ENCODE measurements at places on chromosomes 5 and 9.

DNA sequence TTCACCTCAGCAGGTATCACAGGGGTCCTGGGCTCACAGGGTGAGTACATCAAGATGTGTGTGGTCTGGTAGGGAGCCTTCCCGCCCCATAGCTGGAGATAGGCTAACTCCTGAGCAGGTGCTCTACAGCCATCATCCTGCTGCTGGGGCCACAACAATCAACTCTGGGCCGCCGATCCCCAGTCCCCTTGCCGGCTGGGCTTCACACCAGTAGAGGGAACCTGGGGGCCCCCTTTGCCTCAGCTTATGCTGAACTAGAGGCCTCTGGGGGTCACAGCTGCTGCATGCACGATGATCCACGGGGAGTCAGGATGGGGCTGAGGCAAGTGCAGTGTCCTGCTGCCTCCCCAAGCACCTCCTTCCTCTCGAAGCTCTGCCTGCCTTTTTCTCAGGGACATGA is 46.5 kb downstream of the IRF1 start:
- DNase-seq, result no peak

- peak; percentile 75 for DNase-seq
Measured at GRCh38 chr5:139690064-139690802, 42.1 kb downstream of the CXXC5 start.

GRCh38 chr9:15889555-15889954 is 336.7 kb downstream of the CCDC171 start:
- no peak for DNase-seq

GRCh38 chr5:126808521-126808988 is 31.6 kb downstream of the LMNB1 start:
- DNase-seq, result peak; percentile 38

DNA sequence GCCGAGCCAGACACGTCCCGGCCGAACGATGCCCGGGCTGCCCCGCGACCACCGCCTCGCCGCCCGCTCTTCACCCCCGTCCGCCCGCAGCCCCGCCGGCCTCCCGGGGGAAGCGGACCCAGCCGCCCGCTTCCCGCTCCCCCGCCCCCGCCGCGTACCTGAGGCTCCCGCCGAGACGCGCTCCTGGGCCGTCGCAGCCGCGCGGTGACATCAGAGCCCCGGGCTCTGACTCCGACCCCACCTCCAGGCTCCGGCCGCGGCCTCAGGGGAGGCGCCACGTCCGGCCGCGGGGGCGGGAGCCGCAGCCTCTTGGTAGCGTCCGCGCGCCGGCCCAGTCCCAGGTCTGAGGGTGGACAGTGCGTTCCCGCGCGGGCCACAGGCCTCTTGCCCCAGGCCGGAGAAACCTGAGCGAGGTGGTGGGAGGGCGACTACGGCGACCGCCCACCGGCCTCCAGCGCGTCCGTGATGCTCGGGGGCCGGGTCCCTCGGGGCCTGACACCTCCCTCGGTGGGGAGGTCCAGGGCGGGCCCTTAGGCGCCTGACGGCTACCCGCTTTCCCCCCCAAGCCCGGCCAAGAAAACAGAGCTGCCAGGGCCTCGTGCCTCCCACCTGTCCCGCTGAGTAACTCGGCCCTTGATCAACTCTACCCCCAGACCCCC is at the start of gene SHROOM1:
Gene SHROOM1 (minus strand): TSS at position 212 of the 659 bp plus-strand sequence. CDS start 4,507 bp downstream, outside the sequence.
- DNase-seq, result peak; percentile 94

DNA sequence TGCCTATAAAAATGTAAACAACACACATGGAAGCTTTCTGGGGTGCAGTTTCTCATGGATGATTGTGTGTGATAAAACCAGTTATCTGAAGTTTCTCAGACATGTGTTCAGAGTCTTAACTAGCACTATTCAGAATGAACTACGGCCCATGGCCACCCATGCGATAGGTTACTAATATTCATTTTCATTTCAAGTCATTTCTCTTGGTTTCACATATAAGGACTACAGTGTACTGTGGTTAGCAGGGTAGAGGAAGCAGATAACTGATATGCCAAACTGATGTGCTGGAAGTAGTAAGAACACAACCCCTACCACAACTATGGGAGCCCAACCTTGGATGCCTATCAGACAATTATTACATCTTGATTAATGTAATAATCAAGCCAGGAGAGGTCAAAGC is 372.1 kb downstream of the DTWD2 start:
- DNase-seq, result no peak

- no peak for DNase-seq
Measured at GRCh38 chr9:7507566-7508270, 291.9 kb downstream of the DMAC1 start.

DNA sequence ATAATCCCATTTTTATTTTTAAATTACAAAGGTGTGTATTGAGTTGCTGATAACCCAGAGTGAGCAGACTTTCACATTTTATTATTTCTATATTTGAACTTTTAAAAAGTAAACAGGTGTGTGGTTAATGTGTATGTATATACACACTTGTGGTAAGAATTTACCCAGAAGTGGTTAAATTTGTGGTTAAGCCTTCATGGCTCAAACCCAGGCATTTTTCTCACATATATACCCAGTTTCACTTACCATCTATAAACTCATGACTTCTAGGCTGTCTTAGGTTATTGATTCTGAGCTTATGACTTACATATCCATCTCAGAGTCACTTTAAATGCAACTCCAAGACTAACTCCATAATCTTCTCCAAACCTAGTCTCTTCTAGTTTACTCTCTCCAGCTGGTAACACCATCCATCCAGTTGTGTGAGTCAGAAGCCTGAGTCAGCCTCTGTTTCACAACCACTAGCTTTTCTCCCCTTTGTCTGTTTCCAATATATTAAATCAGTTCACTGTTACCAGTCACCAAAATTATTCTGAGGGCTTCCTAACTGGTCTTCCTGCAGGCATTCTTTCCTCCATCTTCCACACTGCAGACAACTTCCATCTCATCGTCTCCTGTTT is 20.2 kb downstream of the ZBED3 start:
- DNase-seq, result no peak

DNA sequence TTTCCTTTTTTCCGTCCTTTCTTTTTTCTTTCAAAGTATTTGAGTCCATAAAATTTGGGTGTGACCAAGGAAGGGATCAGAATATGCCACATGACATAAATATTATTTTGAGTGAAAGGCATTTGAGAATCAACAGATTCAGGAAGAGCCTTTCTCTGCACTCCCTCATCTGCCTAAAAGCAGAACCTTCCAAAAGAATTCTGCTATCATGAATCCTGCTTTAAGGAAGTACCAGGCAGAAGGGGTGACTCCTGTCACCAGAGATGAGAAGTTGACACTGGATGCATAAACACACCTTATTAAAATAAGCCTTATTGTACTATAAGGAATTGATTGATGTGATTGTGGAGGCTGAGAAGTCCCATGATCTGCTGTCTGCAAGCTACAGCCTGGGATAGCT is 196.7 kb downstream of the SREK1 start:
- DNase-seq, result no peak

GRCh38 chr5:33657804-33658440 is 217.2 kb downstream of the TARS1 start:
- no peak for DNase-seq

- DNase-seq, result no peak
Measured at GRCh38 chr5:155960177-155960576, 366.8 kb upstream of the SGCD start.

DNA sequence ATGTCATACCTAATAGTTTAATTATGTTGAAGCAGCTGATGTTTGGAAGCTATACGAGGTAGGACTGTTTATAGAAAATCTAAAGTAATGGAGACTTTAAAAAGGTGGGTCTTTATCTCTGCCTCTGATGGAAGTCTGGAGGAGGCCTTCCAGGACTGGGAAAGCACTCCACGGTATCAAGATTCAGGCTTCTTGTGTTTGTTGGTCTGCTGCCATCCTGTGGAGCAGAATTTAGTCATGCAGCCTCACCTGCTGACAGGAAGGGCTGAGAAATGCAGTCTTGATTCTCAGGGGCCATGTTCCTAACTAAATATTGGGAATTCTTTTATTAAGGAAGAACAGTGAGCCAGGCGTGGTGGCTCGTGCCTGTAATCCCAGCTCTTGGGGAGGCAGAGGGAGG is 15.9 kb downstream of the SPDL1 start:
- DNase-seq, result no peak

GRCh38 chr5:130216286-130216685 is 312.0 kb downstream of the CHSY3 start:
- no peak for DNase-seq

DNA sequence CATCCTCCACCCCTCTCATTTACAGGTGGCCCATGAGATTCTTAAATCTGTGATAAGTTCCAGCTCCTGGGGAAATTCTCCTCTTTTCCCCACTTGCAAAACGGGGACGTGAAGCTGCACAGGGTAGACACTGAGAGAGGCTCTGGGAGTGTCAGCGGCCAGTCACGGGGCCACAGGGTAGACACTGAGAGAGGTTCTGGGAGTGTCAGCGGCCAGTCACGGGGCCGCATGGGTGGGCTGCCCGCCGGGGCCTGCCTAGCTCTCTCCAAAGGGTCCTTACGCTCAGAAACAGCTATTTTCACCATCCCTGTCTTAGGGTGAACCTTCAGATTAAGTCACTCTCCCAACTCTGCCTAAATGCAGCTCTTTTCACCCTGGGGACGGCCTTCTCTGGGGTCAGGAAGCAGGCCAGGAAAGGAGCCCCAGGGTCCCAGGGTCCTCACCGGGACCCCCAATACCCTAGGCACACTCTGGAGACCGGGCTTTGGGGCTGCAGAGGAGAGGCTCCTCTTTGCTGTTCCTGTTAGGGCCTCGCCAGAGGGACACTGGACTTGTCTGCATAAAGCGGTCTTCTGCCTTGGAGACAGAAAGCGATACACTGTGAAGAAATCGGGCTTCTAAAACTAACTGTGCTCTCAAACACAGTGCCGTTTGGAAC is 1.5 kb downstream of the FAM78A start:
- DNase-seq, result no peak

GRCh38 chr9:22134390-22134789 is 125.3 kb upstream of the CDKN2B start:
- DNase-seq, result no peak

DNA sequence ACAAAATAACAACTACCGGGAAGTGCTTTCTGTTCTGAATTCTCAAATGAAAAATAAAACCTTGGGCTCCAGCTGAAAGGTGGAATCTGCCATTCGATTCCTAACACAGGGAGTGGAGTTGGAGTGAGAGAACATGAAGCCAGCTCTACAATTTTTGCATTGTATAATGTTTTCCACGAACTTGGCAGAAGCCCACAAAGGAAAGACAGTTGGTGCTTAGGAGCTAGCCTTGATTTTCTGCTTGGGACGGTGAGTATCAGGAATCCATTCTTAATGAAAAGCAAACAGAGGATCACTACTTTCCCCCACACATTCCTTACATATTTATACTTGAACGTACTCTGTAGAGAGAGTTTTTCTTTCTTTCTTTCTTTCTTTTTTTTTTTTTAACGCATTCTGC is 74.2 kb upstream of the FBXL7 start:
- no peak for DNase-seq

DNA sequence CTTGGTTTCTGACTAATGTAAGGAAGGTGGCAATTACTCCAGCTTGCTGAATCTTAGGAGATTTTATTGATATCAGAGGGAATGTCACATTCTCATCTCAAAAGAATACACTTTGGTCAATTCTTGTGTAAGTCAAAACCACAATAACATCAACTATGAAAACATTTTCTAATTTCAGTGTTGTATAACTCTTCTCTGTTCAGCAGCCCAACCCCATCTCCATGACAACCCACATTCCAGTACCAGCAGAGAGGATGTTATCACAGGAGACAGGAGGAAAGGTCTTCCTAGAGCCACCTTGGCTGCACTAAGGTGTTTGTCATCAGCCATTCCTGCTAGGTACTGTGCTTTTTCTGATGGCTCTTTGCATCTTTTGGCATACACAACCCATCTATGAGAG is 529.1 kb upstream of the BRINP1 start:
- no peak for DNase-seq

GRCh38 chr9:127877566-127877998 is at the start of gene AK1:
TSS of gene AK1 (minus strand) at chr9:127877675. CDS start at chr9:127874617, 3,058 bp downstream.
- peak; percentile 88 for DNase-seq

DNA sequence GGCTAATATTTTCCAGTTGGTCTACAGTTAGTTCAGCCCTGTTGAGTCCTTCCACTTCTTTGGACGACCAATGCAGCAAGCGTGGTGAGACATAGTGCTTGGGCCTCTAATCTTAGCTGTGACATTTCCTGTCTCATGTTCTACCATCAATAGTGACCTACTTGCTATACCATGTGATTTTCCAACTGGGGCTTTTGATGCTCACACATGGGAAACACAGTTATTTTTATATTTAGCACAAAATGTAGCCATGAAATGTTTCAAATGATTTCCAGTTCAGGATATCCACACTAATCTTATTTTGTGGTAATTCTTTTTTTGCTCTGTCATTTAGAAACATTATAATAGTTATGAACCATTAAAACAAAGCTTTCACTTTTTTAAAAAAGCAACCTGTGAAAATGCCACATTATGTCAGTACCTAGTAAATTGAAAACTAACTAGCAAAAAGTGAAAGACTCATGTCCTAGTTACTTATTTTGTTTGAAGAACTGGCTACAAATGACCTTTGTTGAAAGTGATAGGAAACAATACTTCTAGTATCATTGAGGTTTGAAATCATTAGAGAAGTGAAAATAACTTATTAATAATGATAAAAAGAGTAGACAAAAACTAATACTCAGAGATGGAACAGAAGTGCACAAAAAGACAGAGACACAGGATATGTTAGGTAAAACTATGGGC is 18.3 kb downstream of the MARCHF3 start:
- DNase-seq, result no peak

- DNase-seq, result no peak
Measured at GRCh38 chr9:22131817-22132216, 122.7 kb upstream of the CDKN2B start.

DNA sequence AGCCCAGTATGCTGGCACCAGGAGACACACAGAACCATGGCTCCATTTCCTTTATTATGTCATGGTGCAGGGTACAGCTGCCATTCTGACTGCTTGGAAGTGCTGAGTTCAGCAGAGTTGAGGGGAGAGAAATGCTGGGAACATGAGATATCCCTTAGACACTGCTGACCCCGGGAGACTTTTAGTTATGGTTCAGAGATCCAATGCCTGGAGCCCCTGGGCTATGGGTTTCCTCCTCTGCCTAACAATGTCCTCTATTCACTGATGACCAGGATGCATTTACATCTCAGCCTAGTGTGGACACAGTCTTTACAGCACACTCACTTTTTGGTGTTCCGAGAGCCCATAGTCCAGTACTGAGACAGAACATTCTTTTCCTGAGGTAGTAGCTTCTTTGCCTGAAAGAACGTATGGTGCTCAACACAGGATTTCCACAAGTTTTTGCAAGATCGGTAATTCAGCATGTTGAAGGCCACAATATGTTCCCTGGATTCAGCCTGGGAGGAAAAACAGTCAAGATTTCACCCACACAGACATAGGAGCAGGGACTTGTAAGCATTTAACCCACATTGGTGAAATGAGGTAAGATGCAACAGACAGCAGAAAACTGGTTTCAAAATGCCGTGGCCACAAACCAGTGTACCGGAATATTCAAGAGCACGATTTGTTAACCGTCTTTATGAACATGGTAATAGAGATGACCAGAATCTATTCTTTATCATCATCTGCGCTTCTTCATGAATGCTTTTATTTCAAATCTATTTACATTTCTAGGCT is 71.3 kb downstream of the PTPN3 start:
- DNase-seq, result no peak

- DNase-seq, result peak; percentile 31
Measured at GRCh38 chr9:19050637-19051591, 1.7 kb downstream of the RRAGA start.

- DNase-seq, result no peak
Measured at GRCh38 chr5:77337686-77338085, 127.2 kb downstream of the PDE8B start.

GRCh38 chr5:8471581-8471980 is 602.6 kb downstream of the MTRR start:
- DNase-seq, result no peak
